Head of caudate nucleus (tissue), 42 donors: ENCODE measurements at places on chromosomes 4 and X.
A peak's percentile ranks its signal among the peaks of the same experiment; 100 is the strongest.

DNA sequence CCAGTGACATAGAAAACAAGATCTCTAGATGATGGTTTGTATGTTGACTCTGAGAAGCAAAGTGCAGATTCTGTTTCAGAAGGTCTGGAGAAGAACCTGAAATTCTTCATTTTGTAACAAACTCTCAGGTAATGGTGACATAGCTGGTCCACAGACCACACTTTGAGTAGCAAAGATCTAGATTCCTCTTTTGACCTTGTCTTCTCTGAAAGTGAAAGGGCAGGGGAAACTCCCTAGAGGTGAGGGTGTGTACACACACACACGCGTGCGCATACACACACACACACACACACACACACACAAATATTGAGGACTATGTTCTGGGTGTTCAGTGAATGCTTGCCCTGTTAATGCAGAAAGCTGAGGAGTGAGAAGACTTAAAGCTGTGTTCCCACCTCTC lies 110.1 kb downstream of the NHSL2 start:
- DNase-seq: no peak

- DNase-seq: peak; percentile 27
These were observed 45.0 kb downstream of the RGS12 start for GRCh38 chr4:3337811-3338210.

- no peak for DNase-seq
These were observed 181.1 kb upstream of the PRPS2 start for GRCh38 chrX:12610079-12610478.

DNA sequence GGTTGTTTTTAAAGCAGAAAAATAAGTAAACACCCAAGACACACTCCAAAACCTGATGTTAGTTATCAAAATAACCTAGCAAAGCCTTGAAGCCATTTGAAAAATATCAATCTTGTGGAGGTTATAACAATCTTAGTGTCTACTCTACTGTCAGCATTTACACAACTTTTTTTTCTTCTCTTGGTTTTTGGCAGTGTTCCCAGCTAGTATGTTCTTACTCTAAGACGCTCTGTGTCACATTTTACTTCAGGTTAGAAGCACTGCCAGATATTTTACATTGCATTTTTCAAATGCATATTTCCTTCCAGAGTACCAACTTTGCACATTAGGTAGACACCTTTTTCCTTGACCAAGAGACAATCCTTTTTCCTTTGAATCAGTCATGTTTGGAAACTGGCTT lies 114.0 kb upstream of the INPP4B start:
- no peak for DNase-seq

DNA sequence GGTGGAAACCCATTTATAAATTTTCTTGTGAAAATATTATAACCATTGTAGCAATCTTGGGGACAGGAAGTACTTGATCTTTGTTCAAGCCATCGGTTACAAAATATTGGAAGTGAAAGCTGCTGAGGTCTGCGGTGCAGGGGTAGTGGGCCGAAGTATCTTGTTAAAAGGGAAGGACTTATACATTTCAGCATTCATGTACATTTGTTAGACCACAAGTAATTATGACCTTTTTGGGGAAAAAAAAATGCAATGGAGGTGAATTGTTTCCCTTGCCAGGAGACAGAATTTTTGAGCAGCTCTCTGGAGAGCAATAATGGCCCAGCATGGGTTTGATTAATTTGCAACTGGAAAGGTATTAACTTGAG lies 121.3 kb downstream of the EGF start:
- DNase-seq: no peak

GRCh38 chr4:158870626-158871334 lies 102.0 kb downstream of the FNIP2 start:
- no peak for DNase-seq

DNA sequence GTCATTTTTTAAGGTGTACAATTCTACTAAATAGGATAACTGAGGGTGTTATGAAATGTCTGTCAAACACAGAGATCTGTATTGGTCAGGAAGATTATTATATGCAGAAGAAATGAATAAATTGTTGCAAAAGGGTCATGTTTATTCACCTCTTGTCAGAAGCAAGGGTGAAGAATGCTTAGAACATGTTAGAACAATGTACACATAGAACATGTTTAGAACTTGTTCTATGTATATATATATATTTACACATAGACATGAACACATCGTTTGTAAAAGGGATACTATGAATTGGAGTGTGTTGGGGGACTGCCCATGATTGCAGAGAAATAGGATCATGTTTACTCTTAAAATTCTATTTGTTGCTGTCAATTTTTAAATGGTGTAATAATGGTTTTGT lies 28.0 kb upstream of the TMEM150C start:
- DNase-seq: no peak

GRCh38 chrX:110021258-110022022 lies 18.5 kb downstream of the TMEM164 start:
- no peak for DNase-seq

DNA sequence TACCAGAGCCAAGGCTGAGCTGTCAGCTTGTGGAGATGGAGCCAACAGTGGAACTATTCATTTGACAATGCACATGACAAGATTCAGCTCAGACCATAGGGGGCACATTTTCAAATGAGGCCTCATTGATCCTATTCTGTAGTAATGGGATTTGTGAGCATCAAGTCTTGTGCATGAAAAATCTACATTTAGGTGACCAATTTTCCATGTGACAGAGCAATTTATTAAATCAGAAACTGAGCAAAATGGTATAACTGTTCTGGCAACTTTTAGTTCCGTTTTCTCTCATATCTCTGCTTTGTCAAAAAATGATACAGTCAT lies 108.5 kb upstream of the PCDH18 start:
- DNase-seq: no peak

DNA sequence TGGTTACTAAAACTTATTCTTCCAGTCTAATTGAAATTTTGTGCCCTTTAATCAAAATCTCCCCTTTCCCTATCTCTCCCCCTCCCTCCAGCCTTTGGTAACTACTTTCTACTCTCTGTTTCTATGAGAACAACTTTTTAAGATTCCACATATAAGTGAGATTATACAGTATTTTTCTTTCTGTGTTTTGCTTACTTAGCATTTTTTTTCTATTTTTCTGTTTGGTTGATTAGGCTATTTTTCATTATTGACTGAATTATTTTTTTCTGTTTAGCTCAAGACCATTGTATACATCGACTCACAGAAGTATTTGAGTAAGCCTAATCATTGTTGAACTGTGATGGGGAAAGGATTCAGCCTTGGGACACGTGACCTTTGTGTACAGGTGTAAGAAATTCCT lies 116.4 kb downstream of the PHEX start:
- no peak for DNase-seq

- no peak for DNase-seq
These were observed at the start of gene CRLF2 for GRCh38 chrX:1212532-1212931. TSS of gene CRLF2 (minus strand) at chrX:1212649. CDS start at chrX:1212634, 15 bp downstream.

DNA sequence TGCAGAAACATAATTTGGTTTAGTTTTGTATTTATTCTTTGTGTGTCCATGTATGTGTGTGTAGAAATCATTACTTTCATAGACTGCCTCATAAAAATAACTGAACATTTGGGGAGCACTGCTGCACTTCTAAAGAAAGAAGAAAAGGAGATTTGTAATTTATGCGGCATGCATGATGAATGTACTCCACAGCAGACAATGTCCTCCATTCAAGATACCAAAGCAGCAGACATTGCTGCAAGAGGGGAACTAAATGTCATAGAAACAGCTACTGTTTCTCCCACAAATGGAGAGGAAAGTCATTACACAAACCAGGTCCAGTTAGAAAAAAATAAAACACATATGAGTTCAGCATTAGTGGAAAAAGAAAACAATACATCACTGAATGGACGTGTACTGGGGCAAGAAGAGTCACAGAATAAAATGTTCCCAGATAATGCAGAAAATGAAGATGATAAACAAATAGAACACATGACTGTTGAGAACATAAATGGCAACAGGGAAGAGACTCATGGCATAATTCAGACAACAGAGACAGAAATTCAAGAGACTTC lies 2.6 kb downstream of the DTHD1 start:
- no peak for DNase-seq

DNA sequence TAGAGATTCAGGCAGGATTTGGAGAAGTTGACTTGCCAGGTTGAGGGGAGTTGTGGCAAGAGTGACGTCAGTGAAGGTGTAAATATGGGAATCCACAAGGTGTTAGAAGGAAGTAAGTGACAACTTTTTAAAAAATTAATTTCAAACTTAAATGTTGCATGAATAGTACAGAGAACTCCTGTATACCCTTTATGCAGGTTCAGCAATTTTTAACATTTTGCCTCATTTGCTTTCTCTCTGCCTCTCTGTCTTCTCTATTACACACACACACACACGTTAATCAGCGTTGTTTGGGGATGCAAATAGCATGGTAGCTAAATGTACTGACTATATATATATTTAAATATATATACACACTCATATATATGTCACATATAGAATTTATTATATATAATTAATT lies 273.7 kb downstream of the SMARCA1 start:
- no peak for DNase-seq

- no peak for DNase-seq
These were observed 69.0 kb downstream of the STAG2 start for GRCh38 chrX:124030520-124030919.

- DNase-seq: no peak
These were observed 16.0 kb upstream of the RBM3 start for GRCh38 chrX:48558271-48558670.

- DNase-seq: no peak
These were observed 56.8 kb upstream of the EXOC1L start for GRCh38 chr4:55762819-55763218.

DNA sequence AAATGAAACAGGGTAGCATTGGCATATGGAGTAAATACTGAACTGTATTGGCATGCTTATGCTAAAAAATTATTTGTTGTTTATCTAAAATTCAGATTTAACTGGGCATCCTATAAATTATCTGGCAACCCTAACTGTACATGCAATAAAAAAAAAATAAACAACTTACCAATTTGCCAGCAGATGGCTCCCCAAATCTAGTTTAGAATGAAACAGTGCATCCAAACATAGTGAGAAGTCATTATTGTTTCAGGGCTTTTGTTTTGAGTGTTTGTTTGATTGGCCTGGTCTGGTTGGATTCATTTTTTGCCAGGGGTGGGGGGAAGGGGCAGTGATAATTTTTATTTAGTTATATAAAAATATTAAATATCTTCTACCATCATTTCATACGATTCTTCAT lies 12.8 kb upstream of the NSUN7 start:
- DNase-seq: no peak

DNA sequence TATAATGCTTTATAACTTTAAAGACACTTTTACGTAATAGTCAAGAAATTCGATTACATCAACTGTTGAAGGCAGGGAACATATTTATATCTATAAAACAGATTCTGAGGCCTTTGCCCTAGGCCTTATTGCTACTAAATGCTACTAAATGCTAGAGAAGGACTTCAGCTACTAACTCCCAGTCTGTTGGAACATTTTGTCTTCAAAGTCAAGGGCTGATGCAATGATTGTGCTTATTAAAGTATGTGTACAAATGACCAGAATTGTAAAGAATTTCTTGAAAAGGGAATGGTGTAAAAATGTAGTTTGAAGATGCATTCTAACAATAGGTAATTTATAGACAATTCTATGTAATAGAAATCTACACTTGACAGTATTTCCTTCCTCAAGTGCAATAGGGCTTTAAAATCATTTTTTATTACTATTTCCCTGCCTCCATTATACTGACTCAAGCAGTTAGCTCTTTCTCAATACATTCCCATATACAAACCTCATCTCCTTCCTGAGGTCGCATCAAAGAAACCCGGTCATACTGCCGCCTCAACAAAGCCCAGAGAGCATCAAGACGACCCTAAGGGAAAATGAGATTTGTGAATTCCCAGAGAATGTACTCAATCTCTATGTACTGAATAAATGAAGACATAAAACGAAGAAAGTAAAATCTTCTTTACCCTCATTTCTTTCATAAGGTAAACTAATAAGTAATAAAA lies 95.7 kb downstream of the ANTXR2 start:
- DNase-seq: no peak

DNA sequence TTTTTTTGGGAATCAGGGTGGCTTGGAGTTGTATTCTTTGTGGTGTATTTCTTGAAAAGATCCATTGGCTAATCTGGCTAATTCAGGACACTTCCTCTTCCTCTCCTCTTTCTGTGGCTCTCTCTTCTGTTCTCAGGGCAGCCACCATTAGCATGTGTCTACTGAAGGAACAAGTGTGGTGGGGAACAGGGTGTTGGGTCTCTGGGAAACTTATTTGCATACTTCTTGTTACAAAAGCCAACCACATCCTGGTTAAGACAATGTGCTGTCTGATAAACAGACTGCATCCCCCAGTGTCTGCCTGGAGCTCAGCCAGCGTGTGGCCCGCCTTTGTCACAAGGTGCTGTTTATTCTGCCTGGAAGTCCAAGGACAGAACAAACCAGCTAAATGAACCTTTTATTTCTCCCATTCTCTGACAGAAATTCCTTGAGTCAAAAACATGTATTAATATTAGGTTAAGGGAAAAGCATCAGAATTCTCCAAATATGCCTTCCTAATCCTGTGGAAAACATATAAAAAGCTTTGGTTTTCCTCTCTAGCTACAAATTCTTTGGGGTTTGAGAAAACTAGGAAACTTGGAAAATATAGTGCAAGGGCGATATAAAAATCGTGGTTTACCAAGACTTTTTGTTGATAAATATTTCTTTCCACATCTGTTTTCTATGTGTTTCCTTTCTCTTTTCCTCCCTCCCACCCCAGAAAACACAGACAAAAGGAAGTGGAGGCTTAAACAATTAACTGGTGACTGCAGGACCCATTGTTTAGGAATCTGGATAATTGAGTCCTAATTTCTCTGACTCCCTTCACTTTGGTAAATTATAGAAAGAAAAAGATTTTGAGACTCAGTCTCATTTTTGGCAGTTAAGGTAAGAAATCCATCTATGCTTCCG lies 203.6 kb downstream of the SPRY1 start:
- DNase-seq: peak; percentile 52

GRCh38 chr4:5755679-5756078 lies 44.7 kb downstream of the EVC start:
- no peak for DNase-seq

DNA sequence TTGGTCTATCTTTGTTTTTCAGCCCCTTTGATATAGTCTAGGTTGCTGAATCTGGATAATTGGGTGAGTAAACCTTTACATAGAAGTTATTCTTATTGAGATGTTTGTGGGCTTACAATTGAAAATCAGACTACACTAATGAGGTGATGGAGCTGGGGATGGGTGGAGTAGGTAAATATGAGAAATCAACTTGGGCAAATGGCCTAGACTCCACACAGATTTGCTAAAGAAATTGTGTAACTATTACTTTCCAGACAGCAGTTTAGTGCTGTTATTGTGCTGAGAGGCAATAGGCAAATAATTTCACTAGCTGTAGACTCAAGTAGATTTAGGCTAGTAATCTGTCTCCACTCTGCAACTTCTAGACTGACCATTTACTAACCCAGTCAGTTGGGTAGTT lies 8.2 kb downstream of the DIAPH2 start:
- DNase-seq: no peak
